H4 (cell line): ENCODE measurements at places on chromosomes 2 and 18. TPM values are rescaled to one million over a fixed set of nuclear protein-coding genes. Genes with fewer than 3 reads are reported as not detected.

The M1AP gene
- not detected in 2 replicates for total RNA-seq

The CAB39 gene
- 32.8 and 42.2 TPM in 2 replicates for total RNA-seq

The DPP10 gene
- total RNA-seq: 0.04 and 0.64 TPM in 2 replicates

The GCA gene
- 11.3 and 16.8 TPM in 2 replicates for total RNA-seq

The PER2 gene
- 3.9 and 4.6 TPM in 2 replicates for total RNA-seq

The ANKRD29 gene
- 8.4 and 8.9 TPM in 2 replicates for total RNA-seq

The RPRM gene
- 0.29 TPM in 1 of 2 replicates, not detected in the other for total RNA-seq

- DNase-seq: no peak
These were observed 19.8 kb downstream of the SLC3A1 start for GRCh38 chr2:44295113-44295512.

DNA sequence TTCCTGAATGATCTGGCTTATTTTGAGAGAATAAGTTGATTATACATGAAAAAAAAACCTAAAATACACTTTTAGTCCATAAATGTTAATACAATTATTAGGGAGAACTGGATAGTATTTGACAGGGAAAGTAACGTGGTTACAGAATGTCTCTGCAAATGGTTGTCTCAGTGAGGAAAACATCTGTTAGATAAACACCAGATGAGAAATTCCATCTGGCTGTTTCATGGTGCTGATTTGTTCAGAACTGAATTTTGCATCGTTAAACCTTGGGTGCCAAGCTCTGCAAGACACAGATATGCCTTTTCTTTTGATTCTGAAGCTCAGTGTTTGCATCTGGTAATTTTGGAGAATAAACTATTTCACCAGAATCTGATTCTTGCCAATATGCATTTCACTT lies 90.4 kb downstream of the SCN3A start:
- no peak for DNase-seq

DNA sequence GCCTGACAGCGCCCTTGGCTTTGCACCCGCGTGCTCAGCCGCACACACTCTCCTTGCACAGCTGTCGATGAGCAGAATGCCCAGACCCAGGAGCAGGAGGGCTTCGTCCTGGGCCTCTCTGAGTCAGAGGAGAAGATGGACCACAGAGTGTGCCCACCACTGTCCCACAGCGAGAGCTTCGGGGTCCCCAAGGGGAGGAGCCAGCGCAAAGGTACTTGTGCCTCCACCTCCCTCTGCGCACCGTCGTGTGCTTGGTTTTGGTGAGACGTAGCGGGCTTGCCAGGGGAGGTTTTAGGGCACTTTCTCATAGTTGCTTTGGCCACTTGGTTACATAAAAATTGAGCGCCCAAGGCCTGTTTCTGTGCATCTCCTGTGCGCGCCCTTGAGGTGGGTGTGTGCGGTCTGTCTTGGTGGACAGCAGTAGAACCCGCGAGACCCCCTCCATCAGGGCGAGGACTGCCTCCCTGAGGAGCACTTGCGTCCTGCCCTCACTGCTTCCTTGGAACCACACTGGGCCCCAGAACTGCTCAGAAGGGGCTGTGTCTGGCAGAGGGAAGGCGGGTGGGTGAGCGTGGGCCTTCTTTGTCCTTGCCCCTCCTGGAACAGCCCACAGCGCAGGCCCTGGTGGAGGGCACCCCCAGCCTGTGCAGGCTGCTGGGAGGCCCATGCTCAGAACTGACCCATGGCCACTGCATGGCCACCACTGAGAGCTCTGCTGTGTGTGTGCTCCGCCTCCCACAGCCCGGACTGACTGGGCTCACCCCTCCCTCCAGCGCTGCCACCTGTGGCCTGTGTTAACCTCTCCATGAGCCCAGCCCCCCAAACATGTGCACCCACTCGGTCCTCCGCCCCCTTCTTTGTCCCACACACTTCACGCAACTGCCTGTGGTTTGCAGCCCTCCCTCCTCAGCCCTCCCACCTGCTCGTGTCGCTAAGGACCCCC lies 95.9 kb downstream of the DGKD start:
- no peak for DNase-seq

DNA sequence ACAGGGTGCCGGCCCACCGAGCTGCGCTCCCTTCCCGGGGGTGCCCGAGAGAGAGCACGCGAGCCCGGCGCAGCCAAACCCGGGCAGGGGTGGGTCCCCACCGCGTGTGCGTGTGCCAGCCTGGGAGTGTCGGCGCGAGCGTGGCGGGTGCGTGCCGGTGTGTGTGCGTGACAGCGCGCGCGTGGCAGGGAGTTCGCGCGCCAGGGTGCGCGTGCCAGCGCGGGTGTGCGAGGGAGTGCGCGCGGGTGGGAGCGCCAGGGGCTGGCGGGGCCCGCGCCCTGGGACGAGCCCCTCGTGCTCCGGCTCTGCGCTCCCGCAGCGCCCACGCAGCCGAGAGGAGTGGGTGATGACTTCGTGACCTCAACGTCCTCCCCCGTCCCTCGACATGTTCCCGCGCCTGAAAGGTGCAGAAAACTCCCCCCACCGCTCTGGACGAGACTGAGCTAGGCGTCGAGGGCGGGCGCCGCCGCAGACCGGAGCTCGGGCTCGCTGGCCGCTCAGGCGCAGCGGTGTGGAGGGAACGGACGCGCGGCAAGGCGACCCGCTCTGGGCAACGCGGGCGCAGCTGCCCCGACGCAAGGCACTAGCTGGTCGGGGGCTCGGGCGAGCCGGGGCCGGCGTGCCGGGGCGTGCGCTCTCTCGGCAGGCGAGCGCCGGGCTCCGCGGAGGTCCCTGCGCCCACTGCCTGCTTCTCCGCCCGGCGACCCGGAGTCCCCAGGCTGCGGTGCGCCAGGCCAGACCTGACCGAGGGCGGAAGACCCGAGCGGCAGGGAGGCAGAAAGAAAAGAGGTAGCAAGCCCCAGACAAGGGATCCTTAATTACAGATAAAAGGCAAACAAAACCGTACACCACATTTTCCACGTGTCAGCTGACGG lies 582.8 kb downstream of the ZEB2 start:
- no peak for DNase-seq

GRCh38 chr18:35513181-35513936 lies 15.6 kb upstream of the INO80C start:
- DNase-seq: peak; percentile 53

GRCh38 chr18:69127873-69128500 lies 272.7 kb upstream of the DOK6 start:
- DNase-seq: no peak

DNA sequence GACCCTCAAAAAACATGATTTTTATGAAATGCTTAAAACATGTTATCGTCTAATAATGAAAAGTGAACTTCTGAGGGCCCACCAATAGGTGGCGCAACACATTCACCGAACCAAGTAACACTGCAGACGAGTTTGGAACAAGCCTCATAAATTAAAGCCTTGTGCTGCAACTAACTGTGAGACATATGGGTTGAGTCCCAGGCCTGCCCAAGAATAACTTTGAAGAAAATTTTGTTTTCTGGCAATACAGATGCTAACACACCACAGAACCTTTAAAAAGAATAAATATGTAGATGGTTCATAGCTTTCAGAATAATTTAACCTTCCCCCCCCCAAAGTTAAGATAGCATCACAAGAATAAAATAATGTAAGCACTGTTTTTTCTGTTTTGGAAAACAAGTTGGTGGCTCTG lies 285.9 kb downstream of the RNF144A start:
- DNase-seq: peak; percentile 26

GRCh38 chr2:3423492-3424170 lies 44.1 kb downstream of the TRAPPC12 start:
- peak; percentile 9 for DNase-seq

DNA sequence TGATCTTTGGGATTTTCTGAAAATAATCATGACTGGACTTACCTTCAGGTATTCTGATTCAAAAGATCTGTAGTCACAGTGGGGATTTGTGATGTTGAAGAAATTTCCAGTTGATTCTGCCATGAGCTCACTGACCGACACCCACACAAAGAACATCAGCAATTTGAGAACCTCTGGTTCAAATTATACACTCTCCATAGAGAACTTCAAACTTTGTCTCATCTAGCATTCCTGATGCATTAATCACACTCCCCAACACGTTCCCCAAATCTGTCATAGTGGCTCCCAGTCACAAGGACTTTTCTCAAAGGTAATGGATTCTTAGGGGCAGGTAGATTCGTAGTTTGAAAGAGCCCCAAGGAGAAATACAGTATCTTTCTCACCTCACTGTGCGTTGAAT lies 584.3 kb downstream of the FBXO15 start:
- peak; percentile 2 for DNase-seq

GRCh38 chr2:150413366-150413765 lies 74.1 kb downstream of the RND3 start:
- DNase-seq: no peak

- no peak for DNase-seq
These were observed 62.6 kb downstream of the TRAPPC8 start for GRCh38 chr18:31880186-31880898.

GRCh38 chr2:143528021-143528420 lies 398.8 kb downstream of the ARHGAP15 start:
- no peak for DNase-seq
